Fibroblast of pulmonary artery (primary cell): ENCODE measurements at places on chromosomes 4 and X.

DNA sequence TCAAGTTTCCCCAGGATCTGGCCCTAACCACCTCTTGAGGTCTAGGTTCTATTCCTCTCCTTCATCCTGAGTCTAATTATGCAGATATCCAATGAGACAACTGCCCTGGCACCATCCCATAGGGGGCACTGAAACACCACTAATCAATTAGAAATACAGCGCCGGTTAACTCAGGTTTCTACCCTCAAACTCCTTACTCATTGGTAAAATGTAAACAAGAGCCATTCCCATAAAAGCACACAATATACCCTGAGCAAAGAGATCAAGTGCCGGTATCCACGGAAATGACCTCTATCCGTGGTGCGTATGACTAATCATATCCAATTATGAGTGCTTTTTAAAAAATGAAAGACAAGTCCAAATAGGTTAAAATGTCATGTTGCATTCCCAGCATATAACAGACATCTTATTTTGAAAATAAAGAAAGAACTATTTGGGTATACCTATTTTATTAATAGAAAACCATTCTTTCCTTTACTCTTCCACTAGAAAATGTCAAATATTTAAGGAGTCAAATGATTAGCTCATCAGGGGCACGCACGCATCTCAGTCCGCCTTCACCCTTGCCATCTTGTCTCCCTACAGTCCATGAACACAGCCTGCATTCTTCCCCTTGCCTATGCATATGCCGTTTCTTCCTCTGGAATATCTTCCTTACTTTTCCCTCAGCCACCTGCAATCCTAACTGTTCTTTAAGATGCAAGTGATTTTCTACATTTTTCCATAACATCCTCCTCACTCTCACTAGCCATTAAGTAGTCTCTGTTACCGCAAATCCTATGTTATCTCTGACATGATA is 141.1 kb downstream of the MAML3 start:
- peak; percentile 82 for DNase-seq

GRCh38 chr4:182140547-182140946 is 102.7 kb upstream of the TENM3 start:
- no peak for DNase-seq

DNA sequence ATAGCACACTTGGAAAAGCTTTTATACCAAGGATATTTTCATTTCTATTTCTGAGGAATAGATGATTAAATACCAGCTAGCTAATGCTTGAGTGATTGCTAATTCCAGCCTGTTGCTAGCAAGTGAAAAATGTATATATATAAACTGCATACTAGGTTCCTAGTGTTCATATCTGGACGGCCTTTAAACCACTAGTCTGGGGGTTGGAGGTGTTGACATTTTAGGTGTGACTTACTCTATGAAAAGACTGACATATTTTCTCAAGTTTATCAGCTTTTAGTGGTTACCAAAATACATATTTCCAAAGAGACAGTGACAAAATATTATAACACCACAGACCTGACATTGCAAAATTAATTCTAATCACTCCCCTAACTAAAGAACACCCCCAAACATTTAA is 44.7 kb downstream of the MTMR8 start:
- no peak for DNase-seq

DNA sequence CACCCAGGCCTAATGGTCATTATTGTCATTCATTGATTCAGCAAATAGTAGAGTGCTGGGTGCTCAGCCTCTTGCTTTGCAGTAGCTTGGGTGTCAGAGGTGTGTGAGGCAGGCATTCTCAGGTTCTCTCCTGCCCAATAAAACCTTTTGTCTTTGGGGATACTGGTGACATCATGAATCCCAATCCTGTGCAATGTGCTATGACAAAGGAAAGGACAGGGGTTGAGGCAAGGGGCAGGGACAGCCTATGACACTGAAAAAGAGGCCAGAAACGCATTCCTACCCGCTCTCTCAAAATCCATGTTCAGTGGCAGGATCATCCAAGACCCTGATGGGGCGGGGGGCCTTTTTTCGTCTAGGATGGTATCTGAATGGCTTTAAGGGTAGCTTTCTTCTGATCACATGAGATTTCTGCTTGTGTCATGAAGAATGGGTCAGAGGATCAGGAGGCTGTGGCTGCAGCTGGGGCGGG is 1.5 kb upstream of the FAM193A start:
- DNase-seq = no peak

- peak; percentile 88 for DNase-seq
These were observed at the start of gene RNF150 for GRCh38 chr4:141133146-141133998. Gene RNF150 (minus strand): TSS chr4:141133469.

GRCh38 chrX:66074920-66075879 is 35.3 kb upstream of the VSIG4 start:
- peak; percentile 16 for DNase-seq

DNA sequence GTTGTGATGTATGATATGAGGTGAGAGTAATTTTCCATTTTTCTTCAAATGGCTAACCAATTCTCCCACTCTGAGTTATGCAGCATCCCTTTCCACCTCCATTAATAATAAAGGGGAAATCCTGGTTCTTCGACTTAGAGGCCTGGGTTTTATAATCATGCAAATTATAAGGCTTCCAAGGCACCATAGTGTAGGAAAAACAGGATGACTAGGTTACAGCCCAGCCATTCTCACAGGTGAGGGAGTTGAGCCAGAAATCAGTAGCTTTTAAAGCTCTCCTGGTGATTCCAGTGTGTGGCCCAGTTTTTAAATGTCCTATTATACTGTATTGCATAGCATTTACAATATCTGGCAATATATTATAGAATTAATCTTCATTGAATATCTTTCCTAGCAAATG is 203.1 kb downstream of the ARHGEF9 start:
- no peak for DNase-seq

DNA sequence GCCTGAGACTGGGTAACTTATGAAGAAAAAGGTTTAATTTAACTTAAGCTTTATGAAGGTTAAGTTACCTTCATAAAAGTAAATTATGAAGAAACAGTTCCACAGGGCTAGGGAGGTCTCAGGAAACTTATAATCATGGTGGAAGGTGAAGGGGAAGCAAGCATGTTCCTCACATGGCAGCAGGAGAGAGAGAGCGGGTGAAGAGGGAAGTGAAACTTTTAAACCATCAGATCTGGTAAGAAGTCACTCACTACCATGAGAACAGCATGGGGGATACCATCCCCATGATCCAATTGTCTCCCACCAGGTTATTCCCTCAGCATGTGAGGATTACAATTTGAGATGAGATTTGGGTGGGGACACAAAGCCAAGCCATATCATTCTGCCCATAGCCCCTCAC is 944.7 kb upstream of the NDST4 start:
- DNase-seq = no peak

DNA sequence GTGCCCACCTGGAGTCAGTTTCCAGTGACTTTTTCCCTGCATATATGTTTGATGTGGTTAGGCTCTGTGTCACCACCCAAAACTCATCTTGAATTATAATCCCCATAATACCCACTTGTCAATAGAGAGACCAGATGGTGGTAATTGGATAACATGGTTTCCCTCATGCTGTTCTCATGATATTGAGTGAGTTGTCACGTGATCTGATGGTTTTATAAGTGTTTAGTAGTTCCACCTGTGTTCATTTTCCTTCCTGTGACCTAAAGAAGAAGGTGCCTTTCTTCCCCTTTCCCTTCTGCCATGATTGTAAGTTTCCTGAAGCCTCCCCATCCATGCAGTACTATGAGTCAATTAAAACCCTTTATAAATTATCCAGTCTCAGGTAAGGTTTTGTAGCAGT is 740.9 kb downstream of the ARAP2 start:
- DNase-seq = no peak

GRCh38 chr4:2792711-2793585 is at the start of gene SH3BP2:
Gene SH3BP2 (plus strand): TSS chr4:2793085. CDS start chr4:2820618, 27,533 bp downstream.
- DNase-seq = peak; percentile 67

DNA sequence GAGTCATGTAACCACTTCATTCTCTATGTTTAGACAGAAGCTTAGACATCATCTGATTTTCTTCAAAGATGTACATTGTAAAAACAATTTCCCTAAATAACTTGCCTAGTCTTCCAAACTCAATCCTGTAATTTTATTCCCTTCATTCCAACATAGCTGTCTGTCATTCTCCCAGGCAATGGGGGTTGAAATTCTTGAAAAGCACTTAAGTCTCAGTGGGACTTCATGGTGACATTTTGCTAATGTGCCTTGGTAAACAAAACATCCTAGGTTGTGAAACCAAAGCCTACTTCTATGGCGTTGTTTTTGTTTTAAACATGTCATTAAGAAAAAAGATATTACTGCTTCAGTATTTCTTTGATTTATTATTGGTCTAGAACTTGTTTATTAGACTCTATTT is 122.0 kb upstream of the NRK start:
- no peak for DNase-seq

DNA sequence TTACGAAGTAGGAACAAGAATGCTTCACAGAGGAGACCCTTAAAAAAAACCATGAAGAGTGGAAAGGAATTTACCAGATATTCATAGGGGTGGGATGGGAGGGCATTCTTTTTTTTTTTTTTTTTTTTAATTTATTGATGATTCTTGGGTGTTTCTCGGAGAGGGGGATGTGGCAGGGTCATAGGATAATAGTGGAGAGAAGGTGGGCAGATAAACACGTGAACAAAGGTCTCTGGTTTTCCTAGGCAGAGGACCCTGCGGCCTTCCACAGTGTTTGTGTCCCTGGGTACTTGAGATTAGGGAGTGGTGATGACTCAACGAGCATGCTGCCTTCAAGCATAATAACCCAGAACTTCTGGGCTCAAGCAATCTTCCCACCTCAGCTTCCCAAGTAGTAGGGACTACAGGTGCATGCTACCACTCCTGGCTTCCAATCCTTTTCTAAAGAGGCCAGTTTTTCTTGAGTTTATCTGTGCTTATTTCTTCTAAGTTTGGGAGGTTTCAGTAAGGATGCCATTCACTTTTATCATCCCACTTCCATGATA is 65.9 kb upstream of the OGT start:
- DNase-seq = no peak

GRCh38 chr4:105057370-105058105 is 89.1 kb upstream of the TET2 start:
- peak; percentile 25 for DNase-seq

GRCh38 chrX:147890756-147891155 is 21.0 kb upstream of the FMR1 start:
- DNase-seq = no peak

- no peak for DNase-seq
These were observed 67.7 kb upstream of the H2AZ1 start for GRCh38 chr4:100017637-100018310.

GRCh38 chrX:49958727-49959485 is 36.5 kb downstream of the CLCN5 start:
- DNase-seq = no peak

DNA sequence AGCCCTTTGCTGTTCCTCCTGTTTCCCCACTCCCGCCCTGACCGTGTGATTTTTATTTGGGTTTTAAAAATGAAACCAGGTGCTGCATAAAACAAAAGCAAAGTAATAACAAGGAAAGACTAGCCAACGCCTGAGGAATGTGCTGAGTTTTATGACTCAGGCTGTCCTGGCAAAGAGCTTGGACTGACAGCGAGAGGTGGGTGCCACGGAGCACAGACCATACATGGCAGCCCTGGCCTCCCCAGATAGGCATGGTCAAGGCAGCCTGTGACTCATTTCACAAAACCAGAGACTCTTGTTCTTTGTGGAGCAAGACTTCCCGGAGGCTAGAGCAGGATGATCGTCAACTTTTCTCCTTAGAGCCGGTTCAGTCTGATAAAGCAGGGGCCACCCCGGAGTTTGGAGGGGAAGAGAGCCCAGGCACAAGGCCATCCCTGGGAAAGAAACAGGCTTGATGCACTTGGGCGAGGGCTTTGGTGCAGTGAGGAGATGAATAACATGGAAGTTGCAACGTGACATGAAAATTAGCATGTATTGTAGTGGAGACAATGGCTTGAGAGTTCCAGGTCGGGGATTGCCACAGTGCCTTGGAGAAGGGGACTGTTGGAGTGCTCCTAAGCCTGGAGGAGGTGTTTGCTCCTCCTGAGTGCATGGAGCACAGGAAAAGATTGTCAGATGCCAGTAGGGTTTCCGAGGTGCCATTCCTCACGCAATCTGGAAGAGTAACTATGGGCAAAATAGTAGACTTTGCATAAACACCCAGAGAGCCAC is 54.8 kb downstream of the C4orf51 start:
- peak; percentile 97 for DNase-seq

DNA sequence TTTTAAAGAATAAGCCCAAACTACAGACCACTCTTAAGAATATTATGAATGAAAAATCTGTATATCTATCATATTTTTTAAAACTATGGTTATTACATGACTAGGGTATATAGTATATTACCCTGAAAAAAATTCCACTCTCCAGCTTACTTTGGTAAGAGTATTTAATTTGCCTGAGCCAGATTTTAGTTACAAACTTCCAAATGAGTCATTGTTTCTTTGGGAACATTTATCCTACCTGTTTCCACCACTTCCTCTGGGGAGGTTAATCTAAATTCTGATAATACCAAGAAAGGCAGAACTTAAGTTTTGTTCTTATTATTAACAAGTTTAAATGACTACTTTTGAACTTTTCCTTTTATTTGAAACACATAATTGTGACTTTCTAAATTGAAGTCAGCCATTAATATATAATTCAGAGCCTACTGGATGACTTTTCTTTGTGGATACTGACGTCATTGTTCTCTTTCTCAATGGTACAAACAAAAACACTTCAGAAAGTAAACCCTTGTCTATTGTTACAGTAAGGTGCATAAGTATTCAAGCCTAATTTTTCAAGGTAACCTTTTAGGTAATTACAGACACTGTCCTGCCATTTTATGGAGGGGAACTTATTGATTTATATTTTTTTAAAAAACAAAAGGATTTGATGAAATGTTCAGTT is 135.6 kb upstream of the TLL1 start:
- DNase-seq = no peak

DNA sequence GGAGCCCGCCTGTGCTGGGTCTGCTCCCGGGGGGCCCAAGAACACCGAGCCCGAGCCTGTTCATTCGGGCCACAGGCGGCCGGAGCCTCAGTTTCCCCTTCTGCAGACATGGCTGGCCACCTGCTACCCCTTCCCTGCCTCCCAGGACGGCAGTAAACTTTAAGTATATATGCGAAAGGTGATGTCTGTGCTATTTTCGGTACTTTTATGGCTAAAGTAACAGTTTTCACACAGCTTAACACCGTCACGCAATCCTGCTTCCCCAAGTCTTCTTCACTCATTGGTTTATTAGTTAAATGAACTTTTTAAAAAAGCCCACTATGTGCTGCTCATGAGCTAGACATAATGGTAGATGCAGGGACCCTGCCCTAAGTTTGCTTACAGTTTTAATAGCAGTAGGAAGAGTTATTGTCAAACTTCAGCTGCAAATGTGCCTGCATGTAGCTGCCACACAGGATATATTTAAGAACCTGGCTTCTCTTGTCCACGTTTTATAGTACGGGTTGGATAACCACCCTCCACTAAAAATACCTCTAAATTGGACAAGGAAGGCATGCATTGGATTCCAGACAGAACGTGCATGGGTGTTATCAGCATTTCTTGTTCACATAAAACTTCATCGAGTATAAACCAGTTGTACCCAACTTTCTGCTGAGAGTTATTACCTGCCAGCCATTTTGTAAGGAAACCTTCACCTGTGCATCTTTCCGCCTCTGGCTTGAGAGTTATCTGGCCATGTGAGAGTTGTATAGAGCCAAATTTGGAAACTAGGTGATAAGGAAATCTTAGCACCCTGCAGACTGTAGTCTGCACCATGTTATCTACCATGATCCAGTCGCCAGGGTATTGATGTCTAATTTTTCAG is 741 bp downstream of the ANAPC4 start:
- DNase-seq = peak; percentile 4
